Endothelial cell of umbilical vein (primary cell): ENCODE measurements at places on chromosomes 13 and 19. TPM values are rescaled to one million over a fixed set of nuclear protein-coding genes. Genes with fewer than 3 reads are reported as not detected.

Gene KIR2DL4
- polyA plus RNA-seq = not detected in 2 replicates

Gene NLRP5
- polyA plus RNA-seq = not detected in 2 replicates

Gene HCST
- not detected in 2 replicates for polyA plus RNA-seq

Gene CEACAM16
- not detected in 2 replicates for polyA plus RNA-seq

Gene CEACAM4
- polyA plus RNA-seq = not detected in 2 replicates

DNA sequence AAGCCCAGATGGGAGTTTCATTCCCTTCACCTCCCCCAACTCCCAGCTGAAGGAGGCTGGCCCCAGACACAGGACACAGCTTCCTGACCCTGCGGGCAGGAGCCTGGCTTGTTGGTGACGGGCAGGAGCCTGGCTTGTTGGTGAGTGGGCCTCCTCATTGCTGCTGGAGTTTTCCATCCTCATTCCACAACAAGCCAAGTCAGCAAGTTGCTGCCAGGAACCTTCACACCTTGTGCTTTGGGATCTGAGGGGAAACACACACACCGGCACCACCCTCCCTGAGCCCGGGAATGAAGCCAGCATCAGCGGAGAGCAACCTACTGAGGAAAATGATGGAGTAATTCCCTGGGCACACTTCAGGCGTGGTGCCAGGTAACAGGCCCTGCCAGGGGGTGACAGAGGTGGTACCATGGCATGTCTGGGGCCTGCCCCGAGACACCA, 74.9 kb downstream of the ALOX5AP start:
- DNase-seq = no peak
- no peaks in the 10 kb centered on the region for H3K36me3 ChIP-seq
- H3K4me3 ChIP-seq = no peak overlapping the region
- H3K27ac ChIP-seq = no peak overlapping the region
- H3K4me1 ChIP-seq = peaks cover 13% of the 10 kb centered on the region

DNA sequence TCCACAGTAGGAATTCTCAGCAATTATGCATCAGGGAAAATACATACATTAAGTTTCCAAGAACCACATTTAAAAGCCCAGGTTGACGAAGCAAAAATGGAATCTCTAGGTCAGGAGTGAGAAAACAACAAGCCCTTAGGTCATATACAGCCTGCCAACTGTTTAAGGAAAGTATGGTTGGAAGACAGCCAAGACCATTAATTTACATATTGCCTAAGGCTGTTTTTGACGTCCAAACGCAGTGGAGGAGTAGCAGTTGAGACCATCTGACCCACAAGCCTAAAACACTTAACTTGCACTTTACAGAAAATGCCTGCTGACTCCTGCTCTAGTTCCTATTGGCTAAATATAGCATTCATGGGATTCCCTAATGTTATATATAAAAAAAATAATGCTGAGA, 299.0 kb downstream of the ITGBL1 start:
- H3K36me3 ChIP-seq = no peaks in the 10 kb centered on the region
- no peak overlapping the region for H3K27ac ChIP-seq
- peaks cover 6% of the 10 kb centered on the region for H3K4me1 ChIP-seq
- DNase-seq = peak; percentile 86
- H3K27me3 ChIP-seq = no peaks in the 10 kb centered on the region

DNA sequence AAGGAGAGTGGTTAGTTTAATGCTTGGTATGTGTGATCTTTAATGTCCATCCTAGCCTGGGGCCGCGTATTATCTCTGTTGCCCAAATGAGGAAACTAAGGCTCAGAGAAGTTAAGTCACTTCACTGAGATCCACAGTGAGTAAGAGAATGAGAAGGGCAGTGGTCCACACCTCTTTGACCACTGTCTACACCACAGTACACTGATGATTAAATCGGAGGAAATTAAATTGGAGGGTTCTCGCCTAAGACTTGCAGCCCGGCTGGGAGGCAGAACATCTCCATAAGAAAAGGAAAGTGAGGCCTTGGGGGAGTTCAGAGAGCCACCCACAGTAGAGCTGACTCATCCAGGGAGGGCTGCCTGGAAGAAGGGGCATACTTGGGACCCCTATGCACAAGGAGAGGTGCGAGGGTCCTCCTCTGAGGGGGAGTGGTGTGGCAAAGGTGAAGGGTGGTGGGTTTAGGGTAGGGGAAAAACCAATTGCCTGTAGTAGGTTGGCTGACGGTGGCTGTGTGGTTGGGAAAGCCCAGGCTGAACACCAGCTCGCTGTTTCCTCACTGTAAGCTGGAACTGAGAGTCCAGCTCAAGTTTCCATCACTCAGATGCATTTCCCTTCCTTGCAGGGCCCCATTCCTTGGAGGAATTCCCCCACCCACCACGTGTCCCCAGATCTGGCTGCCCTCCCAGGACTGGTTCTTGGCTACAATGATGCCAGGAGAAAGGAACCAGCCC, 15.0 kb upstream of the DHRS12 start:
- no peak overlapping the region for H3K4me3 ChIP-seq
- DNase-seq = no peak
- H3K27me3 ChIP-seq = peaks cover 14% of the 10 kb centered on the region
- no peaks in the 10 kb centered on the region for H3K4me1 ChIP-seq
- no peaks in the 10 kb centered on the region for H3K36me3 ChIP-seq
- H3K27ac ChIP-seq = no peak overlapping the region

- no peaks in the 10 kb centered on the region for H3K4me1 ChIP-seq
- H3K27ac ChIP-seq = no peak overlapping the region
- DNase-seq = no peak
- no peaks in the 10 kb centered on the region for H3K36me3 ChIP-seq
Measured at GRCh38 chr19:56087647-56088496, 33.2 kb downstream of the ZNF787 start.

DNA sequence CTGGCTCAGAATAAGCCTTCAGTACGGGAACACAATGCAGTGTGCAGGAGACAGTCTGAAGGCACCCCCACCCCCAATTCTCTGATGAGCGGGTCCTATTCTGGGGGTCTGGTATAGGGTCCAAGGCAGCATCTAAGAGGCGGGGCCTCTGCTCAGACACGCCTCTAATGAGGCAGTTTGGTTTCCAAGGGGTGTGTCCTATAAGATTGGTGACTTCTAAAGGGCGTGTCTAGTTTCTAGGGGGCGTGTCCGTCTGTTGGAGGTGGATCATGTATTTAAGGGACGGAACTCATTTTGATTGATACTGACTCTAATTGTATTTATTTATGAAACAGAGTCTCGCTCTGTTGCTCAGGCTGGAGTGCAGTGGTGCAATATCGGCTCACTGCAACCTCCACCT, 8.7 kb downstream of the FIZ1 start:
- H3K27ac ChIP-seq = no peak overlapping the region
- peaks cover 3% of the 10 kb centered on the region for H3K36me3 ChIP-seq
- no peaks in the 10 kb centered on the region for H3K4me1 ChIP-seq
- H3K4me3 ChIP-seq = no peak overlapping the region

DNA sequence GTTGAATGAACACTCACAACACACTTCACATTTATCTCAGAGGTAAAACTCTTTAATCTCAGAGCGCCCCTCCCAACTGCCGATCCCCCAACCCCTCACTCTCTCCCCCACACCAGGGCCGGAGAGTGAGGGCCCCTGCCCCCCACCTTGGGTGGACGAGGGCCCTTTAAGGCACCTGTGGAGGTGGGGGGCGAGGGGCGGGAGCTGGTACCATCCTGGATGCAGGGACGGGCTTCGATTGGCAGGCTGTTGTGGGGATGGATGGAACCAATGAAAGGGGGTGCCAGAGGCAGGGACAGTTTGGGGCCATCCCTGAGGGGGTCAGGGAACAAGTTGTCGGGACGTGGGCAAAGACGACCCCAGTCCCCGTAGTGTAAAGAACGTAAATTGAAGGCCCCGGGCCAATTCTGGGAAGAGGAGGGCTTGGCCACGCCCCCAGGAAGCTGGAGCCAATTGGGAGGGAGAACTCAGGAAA, 1.7 kb upstream of the PNKP start:
- peaks cover 26% of the 10 kb centered on the region for H3K4me1 ChIP-seq
- DNase-seq = no peak
- H3K27me3 ChIP-seq = no peaks in the 10 kb centered on the region
- H3K36me3 ChIP-seq = peaks cover 7% of the 10 kb centered on the region
